ENCODE measurements at places on chromosomes 16 and 17. TPM values are rescaled to one million over a fixed set of nuclear protein-coding genes. Genes with fewer than 3 reads are reported as not detected.

KIFC3 gene
- 81.3 TPM for total RNA-seq

PLEKHH3 gene
- 14.6 TPM for total RNA-seq

CCL1 gene
- not detected for total RNA-seq

PIPOX gene
- 1.1 TPM for total RNA-seq

ADORA2B gene
- total RNA-seq: 13.6 TPM

NLRP1 gene
- total RNA-seq: 21.5 TPM

SGSH gene
- 12.1 TPM for total RNA-seq

CPNE7 gene
- 27.7 TPM for total RNA-seq

HS3ST3A1 gene
- 47.7 TPM for total RNA-seq
